ENCODE measurements at places on chromosomes 6 and 20. TPM values are rescaled to one million over a fixed set of nuclear protein-coding genes. Genes with fewer than 3 reads are reported as not detected.

The IYD gene
- total RNA-seq: not detected

DNA sequence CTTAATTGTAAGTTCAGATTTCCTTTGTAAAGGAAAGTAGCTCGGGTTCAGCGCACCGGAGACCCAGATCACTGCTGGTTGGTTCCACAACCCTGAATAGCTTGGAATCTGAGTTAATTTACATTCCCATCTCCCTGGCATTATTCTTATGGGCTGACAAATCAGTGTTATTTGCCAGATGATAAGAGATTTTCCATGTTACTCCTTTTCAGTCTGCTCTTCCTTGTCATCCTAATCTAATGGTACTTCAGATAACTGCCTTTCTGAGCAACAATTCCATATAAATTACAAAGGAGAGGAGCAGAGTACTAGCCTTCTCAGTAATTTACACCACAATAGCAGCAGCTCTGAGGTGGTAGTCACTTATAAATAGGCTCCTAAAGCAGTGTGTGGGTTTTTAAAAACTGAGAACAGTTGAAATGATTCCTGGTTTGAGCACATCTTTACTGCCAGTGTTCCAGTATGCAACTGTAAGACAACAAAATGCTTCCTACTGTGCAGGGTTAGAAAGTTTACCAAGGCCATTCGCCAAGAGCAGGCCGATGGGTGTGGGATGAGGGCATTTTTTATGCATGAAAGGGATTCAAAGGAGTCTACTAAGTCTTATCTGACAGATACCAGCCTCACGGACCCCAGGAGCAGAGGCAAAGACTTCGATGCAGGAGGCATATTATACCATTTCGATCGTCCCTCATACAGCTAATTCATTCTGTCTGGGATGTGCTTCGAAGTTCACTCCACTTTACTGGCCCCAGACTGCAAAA lies 89.7 kb downstream of the NDUFAF5 start:
- no peak for DNase-seq

GRCh38 chr6:19356692-19357091 lies 480.5 kb upstream of the ID4 start:
- no peak for DNase-seq

DNA sequence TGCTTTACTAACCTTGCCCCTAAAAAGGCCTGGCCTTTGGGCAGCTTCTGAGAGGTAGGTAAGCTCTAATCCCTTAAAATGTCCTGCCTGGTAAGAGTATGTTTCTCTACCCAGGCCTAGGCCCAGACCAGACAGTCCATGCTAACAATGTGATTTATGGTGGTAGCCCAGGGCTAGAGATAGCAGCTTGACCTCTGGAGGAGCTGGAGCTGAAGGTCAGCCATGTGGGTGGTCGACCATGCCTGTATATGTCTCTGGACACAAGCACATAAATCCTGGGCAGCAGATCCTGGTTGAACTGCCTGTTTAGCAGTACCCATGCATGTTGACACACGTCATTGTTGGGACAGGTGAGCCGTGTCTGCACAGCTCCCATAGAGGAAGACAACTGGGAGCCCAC lies 62.1 kb upstream of the PHACTR1 start:
- no peak for DNase-seq

The HLA-DQB1 gene
- total RNA-seq: not detected

GRCh38 chr6:23272536-23272935 lies 703.2 kb downstream of the HDGFL1 start:
- no peak for DNase-seq

GRCh38 chr6:53673162-53673727 lies 7.7 kb upstream of the KLHL31 start:
- peak; percentile 83 for DNase-seq

GRCh38 chr6:11413728-11414127 lies 123.8 kb upstream of the TMEM170B start:
- DNase-seq: peak; percentile 55

DNA sequence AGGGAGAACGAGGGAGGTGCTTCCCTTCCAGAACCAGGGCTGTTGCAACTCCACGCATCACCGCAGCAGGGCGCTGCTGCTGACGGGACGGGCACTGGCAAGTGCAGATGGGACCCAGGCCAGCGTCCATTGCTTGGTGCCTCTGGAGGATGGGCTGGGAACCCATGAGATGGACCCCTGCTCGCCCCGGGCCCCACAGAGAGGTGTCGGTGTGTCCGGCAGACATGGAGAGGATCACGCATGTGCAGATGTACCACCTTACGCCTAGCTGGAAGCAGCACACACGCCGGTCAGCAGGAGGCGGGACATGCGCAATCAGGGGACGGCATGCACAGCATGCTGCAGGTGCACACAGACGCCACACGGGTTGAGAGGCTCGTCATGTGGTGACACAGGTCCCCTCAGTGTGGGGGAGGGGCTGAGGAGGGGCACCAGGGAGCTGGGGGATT lies 5.7 kb downstream of the CABLES2 start:
- DNase-seq: no peak

The COL9A3 gene
- total RNA-seq: 0.28 TPM

DNA sequence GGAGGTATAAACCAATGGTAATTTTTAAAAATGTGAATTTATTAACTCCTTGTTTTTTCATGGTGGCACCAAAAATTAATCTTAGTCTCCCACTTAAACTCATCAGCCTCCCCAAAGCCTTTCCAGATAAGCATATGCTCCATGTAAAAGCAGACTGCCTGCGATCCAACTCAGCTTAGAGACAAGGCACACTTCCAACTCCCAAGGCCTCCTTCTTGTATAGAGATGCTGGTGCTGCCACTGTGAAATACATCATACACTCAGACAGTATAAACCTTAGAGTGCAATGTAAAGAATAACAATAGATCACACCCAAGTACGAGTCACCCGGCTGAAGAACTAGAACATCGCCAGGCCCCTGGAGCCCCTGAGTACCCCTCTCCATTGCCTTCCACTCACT lies 2.0 kb downstream of the ANKRD6 start:
- no peak for DNase-seq

GRCh38 chr20:34365765-34366213 lies 2.7 kb downstream of the ITCH start:
- DNase-seq: no peak

The WFDC5 gene
- not detected for total RNA-seq

- no peak for DNase-seq
These were observed 76.3 kb downstream of the DTNBP1 start for GRCh38 chr6:15586503-15586902.

GRCh38 chr6:130794738-130795137 lies 32.5 kb upstream of the SMLR1 start:
- DNase-seq: no peak

GRCh38 chr6:11875325-11876109 lies 96.9 kb upstream of the ADTRP start:
- DNase-seq: no peak

- DNase-seq: no peak
These were observed 7.2 kb downstream of the TTLL9 start for GRCh38 chr20:31877684-31878083.

The FOXF2 gene
- 2.5 TPM for total RNA-seq

DNA sequence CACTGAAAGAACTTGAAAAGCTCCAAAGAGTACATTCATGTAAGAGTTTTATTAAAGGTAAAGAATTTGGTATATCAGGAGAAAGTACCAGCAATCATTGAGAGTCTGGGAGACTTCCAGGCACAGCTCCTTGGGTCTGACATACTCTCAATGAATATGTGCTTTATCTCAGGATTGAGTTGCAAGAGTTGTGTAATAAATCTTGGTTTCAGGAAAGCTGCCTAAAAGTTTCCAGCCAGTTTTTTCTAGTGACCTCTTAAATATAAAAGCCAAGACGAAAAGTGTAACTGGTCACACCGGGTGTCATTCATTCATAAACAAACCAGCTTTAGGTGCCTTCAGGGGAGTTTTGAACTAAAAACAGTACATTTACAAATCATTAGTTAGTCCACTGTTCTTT lies 21.6 kb upstream of the GJA1 start:
- DNase-seq: no peak

The EGFL8 gene
- 0.18 TPM for total RNA-seq

All from IMR-90 (cell line).